AG10803 (cell line): ENCODE measurements at places on chromosomes 3 and 15.

GRCh38 chr3:15796771-15797641 is 773 bp downstream of the ANKRD28 start:
- peak; percentile 76 for DNase-seq

GRCh38 chr15:51335538-51336410 is 2.6 kb downstream of the CYP19A1 start:
- no peak for DNase-seq

GRCh38 chr3:152893647-152894046 is 58.7 kb downstream of the P2RY1 start:
- DNase-seq = no peak

GRCh38 chr3:14166877-14167603 is 11.4 kb downstream of the XPC start:
- DNase-seq = no peak

DNA sequence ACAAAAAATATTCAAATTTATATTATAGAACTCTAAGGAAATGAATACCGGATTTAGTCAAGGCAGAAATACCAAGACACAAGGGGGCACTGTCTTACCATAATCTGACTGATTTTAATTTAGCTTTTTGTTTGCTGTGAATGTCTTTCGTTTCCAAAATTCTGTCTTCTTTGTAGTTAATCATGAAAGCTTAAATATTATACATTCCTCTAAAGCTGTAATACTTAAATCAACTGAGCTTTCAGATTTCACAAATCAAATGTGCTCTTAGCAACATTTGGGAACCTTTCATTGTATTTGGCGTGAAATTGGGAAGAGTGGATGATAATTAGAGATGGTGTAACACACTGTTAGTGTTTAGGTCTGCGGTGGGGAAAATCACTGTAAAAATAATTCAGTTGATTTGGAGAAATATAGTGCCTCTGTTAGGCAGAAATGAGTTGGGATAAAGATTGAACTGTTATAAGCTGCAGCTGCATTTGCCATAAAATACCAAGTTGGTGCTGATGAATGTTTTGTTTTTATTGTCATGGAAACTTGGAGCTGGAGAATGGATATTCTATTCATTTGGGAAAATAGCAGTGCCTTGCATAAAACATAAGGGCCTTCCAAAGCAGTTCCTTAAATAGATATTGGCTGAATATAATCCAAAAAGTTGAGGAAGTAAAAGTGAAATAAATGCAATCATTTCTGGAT is 228.2 kb downstream of the TCF12 start:
- DNase-seq = peak; percentile 85
